ENCODE measurements at places on chromosomes 12 and 14.

DNA sequence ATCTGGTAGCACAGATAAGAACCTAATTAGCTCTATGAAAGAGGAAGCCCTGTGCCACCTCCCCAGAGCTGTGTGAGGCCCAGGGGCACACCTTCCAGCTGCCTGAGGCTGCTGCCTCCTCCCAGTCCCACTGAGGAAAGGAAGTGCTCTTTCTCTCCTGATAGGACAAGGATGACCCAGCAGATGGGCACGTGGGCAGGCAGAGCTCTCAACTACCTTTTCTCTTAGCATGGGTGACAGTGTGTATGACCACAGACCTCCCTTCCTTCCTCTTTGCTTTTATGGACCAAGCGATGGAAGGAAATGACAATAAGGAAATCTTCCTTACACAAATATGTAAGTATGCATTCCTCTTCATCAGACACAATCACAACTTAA is 127.6 kb upstream of the AMIGO2 start:
- no peak for DNase-seq

DNA sequence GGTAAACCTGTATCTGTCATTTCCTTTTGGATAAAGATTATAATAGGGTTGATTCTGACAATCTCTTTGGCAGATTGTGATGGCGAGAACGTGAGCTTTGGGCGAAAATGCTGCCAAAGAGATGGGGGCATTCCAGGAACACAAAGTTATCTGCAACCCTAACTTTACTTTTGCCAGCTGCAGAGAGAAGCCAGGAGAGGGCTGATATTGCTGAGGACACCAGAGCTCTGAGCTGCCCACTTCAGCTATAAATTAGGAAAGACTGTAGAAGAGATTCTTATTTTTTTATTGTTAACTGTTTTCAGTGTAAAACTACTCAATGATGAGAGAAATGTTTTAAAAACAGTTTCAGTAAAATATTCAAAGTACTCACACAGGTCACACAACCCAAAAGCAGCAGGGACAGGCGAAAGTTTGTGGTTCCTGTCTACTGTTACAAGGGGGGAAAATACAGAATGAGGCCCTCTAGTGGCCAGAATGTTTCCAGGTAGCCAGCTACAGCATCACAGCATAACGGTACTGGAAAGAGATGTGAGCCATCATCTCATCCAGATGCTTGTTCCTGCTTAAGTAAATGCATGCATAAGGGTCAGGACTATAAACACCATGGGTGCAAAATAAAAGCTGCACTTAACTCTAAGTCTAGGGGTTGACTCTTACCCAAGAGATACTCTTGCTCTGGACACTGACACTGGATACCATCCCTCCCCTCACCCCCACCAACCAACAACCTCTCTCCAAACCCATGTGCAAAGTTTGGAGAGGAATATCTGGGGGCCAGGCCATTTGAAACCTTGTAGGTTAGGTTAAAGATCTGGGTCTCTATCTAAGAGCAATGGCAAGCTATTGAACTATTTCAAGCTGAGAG is 498.4 kb downstream of the RMST start:
- peak; percentile 20 for DNase-seq

- DNase-seq: no peak
Observed at GRCh38 chr12:56377310-56377988, 14.8 kb upstream of the APOF start.

DNA sequence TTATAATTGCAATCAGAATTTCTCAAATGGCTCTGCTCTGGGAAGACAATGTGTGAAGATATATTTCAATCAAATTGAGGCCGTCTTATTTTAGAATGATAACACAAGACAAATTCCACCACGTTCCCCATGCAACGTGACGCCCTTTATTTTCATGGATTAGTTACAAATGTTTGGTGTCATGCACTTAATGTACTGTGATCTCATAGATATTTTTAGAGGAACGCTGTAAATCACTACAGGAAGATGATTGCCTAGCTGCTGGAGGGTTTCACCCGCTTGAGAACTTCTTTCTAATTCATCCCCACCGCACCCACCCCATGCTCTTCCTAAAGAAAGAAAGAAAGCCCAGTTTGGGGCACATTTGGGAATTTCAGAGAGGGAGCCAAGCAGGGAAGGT is 117.2 kb downstream of the PLXNC1 start:
- DNase-seq: no peak

DNA sequence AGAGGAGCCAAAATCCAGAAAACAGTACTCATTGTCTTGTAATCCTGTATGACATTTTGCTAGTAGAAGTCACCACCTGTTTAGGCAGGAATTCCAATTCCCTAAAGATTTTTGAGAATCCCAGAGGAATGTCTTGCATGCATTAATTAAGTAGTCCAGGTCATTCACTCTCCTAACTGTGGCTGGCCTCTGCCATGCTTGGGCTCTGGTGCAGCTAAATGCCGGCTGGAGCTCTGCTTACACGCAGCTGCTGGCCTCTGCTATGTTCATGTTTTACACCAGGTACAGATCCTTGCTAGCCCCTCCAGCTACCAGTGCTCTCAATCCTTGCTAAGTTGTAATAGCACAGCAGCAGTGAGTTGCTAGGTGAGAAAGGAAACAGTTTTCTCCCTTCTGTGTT is 16.3 kb upstream of the HIF1A start:
- no peak for DNase-seq

GRCh38 chr12:50533203-50533584 is 28.4 kb downstream of the DIP2B start:
- no peak for DNase-seq

DNA sequence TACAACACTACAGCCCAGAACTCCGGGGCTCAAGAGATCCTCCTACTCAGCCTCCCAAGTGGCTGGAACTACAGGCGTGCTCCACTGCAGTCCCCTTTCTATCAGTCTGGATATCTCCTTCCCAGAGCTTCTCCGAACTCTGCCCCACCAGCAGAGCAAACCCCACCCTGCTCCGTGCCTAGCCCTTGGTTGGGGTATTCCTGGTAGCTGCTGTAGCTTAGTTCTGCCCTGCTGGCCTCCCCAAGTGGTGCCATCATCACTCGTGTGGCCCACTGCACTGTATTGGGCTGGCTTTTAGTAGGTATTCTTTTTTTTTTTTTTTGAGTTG is 9.5 kb downstream of the HSP90AA1 start:
- DNase-seq: no peak

DNA sequence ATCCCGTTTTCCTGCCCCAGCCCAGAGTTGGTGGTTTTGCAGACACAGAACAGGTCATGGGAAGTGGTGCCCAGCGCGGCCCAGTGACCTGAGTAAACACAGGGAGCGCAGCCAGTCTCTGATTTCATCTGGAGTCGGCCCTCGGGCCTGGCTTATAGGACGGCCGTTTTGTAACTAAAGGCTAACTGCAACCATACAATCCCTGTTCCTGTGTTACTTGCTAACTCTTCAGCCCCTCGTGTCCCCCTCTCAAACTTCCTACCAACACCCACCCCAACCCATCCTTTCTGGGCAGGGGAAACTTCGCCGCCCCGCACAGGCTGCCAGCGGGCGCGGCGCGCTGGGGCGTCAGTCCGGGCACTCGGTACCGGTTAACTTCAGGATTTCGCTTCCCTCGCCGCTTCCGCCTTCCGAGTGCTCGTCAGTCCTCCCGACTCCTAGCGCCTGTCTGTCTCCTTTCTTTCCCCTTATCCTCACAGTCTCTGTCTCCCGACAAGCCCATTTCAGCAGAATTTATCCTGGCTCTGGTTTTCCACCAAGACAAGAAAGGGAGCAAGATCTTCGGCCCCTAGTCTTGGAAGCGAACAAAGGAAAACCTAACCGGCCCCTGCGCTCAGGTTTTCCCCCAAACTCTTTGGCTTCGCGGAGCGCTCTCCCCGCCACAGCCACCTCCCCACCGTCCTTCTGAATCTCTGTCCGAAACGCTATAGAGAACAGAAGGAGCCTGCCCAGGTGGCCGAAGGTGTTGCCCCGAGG is 2.0 kb downstream of the SIX1 start:
- no peak for DNase-seq

DNA sequence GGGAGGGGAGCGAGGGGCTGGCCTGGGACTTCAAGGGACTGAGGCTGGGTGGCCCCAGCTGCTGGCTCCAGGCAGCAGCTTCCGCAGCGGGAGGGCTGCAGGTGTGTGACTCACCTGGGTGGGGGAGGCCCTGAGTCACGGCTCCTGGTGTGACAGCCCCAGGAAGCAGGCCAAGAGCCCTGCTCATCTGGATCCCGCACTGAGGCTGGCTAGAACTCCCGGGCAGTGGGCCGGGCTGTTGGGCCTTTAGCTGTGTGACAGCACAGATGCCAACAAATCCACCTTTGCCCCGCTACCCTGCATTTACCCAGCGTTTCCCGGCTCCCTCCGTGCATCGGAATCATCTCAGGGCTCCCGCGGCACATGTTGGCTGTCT is 180.0 kb upstream of the PRMT8 start:
- peak; percentile 78 for DNase-seq

- DNase-seq: no peak
Observed at GRCh38 chr12:39692258-39692853, 72.8 kb upstream of the ABCD2 start.

GRCh38 chr14:57189070-57189469 is 79.6 kb downstream of the EXOC5 start:
- DNase-seq: no peak

DNA sequence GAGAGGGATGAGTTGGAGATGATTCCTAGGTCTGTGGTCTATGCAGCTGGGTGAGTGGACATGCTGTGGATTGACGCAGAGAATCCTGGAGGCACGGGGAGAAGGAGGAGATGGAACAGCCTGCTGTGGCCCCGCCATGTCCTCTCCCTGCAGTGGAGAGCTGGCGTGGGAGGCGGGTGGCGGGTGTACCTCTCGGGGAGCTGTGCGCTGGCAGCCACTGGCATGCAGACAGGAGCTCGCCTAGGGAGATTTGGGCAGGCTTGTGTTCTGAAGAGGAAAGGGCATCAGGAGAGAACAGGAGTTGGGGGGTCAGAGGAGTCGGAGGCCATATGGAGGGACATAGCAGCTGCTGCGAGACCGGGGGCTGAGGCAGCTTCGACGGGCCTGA is 56.1 kb downstream of the TECPR2 start:
- no peak for DNase-seq

- DNase-seq: no peak
Observed at GRCh38 chr12:69610126-69610525, 581 bp downstream of the LRRC10 start.

DNA sequence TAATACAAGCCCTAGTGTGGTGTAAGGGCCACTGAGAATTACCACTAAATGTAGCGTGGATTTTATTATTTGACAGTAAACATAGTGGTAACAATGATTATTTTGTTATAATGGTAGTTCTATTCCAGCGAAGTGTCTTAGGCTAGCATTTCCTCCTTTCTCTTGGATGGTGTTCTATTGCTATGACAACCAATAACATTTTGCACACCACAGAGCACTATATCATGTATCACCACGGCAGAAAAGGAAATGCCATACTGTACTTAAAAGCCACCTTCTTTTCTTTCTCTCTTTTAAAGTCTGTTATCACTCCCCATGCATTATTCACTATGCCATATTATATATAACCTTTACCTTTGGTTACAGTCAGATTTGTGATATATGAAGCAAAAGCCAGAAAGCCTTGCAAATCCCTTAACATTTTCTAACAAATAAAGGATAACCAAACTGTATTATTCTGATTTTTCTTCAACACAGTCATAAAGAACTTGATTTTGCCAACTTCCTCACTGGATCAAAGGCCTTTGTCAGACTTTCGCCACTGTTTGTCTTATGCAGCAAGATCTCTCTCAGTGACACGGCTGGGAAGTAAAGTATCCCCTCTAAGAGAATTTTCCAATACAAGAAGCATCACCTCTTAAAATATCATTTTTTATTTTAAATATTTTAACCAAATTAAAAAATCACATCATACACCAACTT is 195.8 kb downstream of the FOXN3 start:
- no peak for DNase-seq

DNA sequence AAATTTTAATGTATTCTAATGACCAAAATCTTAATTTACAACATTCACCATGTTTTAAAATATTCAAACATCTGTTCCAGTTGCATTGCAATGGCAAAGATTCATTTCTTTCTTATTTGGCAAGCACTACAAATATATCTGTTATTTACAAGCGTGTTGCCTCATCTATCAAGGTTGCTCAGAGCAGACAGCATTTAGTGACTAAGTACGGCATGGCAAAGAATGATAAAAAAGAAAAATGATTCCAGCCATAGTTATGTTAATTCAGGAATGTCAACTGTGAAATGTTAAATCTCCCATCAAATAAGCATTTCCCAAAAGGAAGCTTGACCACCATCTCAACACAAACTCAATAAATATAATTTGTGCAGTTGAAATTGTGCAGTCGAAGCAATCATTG is 312.1 kb downstream of the SEC23A start:
- no peak for DNase-seq

- DNase-seq: peak; percentile 45
Observed at GRCh38 chr14:26370115-26370514, 227.7 kb downstream of the NOVA1 start.

GRCh38 chr12:45726603-45727300 is 2.8 kb upstream of the ARID2 start:
- DNase-seq: peak; percentile 34

GRCh38 chr12:44431647-44432343 is 444.3 kb downstream of the NELL2 start:
- no peak for DNase-seq

- DNase-seq: no peak
Observed at GRCh38 chr12:56150563-56150962, 1.8 kb upstream of the MYL6B start.

- DNase-seq: peak; percentile 16
Observed at GRCh38 chr12:101051901-101052550, 158.0 kb downstream of the SLC5A8 start.

DNA sequence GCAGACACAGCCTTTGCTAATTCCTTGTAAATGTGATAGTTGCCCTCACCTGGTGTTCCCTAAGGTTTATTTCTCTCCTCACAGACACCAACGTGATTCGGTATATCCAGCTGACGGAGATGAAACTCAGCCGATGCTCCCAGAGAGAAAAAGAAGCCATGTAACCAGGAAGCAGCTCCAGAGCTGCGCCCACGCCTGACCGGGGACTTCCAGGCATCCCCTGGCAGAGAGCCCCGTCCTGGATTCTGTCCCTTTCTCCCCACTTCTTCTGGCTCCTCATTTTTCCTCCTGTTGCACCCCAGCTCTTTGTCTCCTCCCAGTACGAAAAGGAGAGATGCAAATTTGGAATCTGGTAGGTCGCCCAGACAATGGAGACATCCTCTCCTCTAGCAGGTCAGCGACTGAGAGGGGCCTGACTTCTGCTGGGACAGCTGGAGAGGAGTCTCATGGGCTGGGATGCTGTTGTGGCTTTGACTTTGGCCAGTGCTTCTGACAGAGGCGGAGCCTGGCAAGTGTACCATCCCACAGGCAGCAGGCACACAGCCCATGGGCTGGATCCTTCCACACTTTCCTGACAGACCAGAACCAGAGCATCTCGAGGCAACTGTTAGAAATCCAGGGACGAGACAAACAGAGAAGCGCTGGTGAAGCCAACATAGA is 29.4 kb downstream of the TTC9 start:
- DNase-seq: peak; percentile 38

Measured in mucosa of gallbladder (tissue), 1 donor.